ENCODE measurements at places on chromosomes 4 and X.

- DNase-seq = no peak
Observed at GRCh38 chr4:47646372-47646771, 161.3 kb downstream of the ATP10D start.

- no peak for DNase-seq
Observed at GRCh38 chrX:24148535-24149350, 786 bp upstream of the ZFX start.

GRCh38 chr4:2417226-2417764 lies 1.1 kb downstream of the ZFYVE28 start:
- no peak for DNase-seq

- no peak for DNase-seq
Observed at GRCh38 chrX:3576886-3577501, 136.5 kb downstream of the PRKX start.

DNA sequence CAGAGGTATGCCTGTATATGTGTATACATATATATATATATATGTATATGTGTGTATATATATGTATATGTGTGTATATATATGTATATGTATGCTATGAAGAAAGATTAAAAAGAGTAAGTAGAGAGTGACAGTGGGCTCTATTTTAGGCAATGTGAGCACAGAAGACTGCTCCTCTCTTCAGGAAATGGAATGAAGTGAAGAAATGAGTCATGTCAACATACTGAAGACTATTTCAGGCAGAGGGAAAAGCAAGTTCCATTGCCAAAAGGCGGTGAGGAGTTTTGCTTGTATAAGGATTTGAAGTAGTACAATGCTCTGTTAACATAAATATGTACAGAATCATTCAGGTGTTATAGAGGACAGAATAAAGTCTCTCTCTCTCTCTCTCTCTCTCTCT lies 773.2 kb upstream of the FTHL17 start:
- DNase-seq = no peak

DNA sequence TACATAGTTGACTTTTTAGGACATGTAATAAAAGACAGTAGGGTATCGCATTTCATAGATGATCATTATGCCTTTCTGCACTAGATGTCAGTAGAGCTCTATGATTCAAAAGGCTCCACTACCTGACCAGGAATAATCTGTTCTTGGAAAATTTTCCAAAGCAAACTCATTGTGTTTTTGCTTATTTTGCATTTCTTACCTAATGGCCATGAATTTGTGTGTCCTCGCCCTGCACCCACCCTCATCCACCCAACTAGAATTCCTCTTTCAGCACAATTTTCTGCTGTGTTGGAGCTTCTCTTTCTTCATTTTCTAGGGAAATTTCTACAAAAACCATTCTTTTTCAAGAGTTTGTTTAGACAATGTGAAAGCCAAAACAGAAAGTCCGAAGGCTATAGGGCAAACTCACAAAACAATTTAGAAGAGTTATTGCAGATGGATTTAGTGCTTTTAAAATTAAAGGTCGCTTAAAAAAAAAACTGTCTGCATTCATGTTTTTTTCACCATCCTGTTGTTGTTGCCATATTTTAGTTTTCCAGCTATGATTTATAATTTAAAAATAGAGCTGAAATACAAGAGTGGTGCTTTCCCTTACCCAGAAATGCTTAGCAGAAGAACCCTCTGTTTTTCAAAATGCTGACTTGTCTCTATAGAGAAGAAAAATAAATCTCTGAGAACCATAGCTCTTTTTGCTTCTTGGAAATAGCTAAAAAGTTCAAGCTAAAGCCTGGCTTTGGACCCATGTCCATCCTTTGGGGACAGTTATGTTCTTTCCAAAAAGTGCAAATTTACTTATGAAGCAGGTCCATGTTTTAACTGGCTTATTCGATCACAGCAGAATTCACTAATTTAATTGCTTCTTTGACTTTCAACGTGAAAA lies 183.7 kb downstream of the SPATA18 start:
- no peak for DNase-seq

- DNase-seq = no peak
Observed at GRCh38 chr4:165384598-165384997, 5.8 kb downstream of the CPE start.

- no peak for DNase-seq
Observed at GRCh38 chr4:159224408-159224807, 121.5 kb downstream of the RAPGEF2 start.

GRCh38 chr4:70714079-70714887 lies 7.5 kb upstream of the RUFY3 start:
- no peak for DNase-seq

DNA sequence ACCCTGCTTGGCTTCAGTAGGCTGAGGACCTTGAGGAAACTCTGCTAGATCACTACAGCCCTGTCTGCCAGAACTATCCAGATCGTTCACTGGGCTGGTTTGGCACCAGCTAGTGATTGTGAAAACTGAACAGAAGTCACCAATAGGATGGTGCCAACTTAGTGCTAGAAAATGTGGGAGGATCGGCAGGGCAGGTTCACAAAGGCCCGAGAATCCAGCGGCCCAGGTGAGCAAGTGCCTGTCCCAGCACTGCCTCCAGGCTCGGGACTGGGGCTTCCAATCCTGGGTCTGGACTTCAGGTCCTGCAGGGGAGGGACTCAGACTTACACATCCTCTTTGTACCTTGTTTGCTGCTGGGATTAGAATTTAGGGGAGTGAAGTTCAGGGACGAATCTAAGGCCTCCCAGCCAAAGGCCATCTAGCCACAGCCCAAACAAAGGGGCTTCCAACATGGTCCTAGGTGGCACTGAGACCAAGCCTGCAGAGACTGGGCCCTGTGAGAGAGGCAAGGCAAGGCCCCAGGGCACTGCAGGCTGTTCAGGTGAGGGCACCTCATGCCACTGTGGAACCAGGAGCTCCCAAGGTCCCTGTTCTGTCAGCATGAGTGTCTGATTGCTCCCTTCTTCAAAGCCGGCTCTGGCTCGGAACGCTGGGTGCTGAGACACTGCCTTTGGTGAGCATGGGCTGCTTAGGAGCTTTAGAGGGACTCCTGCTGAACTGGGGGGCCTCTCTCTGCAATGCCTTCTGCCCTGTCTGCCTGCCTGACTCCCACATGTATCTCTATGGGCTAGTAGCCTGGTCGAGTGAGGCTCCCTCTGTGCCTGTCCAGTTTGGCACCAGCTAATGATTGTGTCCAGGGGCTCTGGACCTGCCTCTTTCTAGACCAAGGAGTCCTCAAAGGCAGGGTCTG lies 20.7 kb upstream of the ZNF185 start:
- DNase-seq = no peak

- no peak for DNase-seq
Observed at GRCh38 chr4:120865985-120866384, 56.5 kb downstream of the PRDM5 start.

DNA sequence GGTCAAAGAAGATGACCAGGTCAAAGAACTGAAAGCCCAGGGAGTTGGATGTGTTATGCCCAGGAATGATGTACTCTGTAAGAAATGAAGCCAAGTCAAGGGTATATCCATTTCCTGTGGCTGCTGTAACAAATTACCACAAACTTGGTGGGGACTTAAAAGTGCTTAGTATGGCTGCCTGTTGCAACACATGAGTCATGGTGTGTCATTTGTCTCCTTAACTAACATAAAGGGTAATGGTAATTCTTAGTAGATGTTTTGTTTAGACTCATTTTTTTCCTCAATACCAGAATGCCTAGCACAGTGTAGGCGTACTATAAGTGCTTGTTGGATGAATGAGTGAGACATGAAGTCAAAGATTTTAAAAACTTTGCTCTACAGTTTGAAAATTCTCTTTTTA lies 45.7 kb downstream of the SYTL5 start:
- no peak for DNase-seq

- DNase-seq = no peak
Observed at GRCh38 chrX:6683353-6683752, 148.4 kb upstream of the VCX3A start.

DNA sequence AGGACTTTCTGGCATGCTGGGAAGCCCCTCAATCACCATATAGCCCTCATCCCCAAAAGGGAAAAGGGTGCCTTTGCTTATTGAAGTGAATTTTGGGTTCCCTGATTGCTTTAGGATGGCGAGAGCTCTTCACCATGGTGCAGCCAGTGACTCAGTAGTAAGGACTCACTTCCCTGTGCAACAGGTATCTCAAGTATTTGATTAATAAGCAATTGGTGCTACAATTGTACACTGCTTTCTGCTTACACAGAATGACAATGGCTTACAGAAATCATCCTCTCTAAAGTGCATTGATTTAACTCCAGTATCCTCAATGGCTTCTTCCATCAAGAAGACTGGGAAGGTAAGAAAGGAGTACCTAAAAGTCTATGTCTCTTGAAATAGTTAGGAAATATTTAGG lies 143.7 kb upstream of the SMIM10 start:
- DNase-seq = no peak

DNA sequence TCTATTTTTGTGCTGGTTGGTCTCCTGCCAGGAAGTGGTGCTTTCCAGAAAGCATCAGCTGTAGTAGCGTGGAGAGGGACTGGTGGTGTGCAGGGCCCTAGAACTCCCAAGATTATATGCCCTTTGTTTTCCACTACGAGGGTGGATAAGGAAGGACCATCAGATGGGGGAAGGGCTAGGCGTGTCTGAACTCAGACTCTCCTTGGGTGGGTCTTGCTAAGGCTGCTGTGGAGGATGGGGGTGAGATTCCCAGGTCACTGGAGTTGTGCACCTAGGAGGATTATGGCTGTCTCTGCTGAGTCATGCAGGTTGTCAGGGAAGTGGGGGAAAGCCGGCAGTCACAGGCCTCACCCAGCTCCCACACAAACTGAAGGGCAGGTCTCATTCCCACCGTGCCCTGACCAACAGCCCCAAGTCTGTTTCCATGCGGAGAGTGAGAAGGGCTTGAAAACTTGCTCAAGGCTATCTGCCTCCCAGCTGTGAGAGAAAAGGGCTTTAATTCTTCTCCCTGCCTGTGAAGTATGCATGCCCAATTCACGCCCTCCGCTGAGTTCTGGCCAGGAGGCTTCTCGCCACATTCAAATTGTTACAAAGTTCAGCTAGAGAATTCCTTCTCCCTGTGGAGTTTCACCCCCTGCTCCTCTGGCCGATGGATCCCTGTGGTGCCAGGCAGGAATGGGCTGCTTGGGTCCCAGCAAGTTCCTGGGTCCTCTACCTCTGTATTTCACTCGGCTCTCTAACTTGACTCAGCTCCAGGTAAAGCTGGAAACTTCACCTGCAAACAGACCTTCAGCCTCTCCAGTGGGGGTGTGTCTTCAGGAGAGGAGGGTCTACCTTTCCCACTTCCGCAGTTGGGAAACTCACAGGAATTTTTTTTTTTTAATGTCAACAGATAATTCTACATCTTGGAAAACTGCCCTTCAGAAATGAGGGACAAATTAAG lies 7.7 kb upstream of the CSTF2 start:
- DNase-seq = no peak

DNA sequence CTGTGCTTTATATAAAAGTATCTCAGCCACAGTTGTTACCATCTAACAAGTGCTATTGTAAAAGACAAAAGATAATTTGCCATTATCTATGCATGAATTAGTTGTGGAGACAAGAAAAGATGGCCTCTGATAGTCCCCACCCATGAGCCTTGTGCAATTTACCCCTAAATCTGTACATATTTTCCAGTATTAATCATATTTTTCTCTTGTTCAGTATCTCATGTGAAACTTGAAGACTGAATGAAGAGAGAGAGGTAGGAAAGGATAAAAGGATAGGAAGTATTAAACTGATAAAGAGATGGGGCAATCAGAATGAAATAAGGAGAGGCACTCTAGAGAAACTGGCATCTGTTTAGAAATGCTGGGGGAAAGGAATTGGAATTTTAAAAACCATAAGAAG lies 3.7 kb downstream of the MYOZ2 start:
- DNase-seq = no peak

DNA sequence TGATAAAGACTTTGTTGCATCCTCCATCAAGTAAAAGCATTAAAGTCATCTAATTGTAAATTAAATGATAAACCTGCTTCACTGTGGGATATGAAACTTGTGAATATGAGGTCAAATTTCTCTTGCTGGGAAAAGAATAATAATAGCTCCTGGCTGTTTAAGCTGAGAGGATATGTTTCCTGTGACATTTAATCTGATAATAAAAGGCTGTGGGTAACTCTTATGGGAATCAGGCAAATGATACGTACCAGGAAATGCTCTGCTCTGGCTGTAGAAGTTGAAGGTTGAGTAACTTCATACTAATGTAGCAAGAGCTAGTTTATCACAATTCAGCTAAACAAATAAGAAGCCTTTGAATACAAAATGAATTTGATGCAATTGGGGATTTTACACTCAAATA lies 574.6 kb downstream of the RAPGEF2 start:
- no peak for DNase-seq

DNA sequence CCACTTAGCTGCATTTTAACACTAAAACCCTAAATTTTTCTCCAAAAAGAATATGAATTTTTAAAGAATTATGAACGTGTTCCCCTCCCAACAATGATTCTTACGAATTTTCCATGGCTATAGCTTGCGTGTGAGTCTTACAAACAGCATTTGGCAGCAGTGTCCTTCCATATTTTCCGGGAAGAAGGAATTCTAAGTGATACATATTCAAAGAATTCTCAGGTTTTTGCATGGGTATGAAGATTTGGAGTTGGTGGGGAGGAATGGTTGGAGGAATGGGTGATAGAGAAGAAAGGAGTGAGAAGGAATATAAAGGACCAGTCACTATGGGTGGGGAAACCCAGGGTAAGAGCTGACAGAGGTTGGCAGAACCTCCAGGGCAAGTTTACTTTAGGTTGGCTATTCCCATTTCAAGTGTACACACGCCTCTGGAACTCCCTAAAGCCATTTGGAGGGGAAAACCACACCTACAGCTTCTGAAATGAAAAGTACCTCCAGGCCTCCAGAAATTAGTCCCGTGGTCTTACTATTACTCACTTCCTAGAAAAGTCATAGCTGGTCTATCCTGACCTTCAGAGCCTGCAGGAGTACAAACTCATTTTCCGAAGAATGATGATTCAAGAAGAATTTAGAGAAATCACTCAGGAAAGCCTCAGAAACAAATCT lies 420.8 kb upstream of the DIPK2B start:
- DNase-seq = no peak

DNA sequence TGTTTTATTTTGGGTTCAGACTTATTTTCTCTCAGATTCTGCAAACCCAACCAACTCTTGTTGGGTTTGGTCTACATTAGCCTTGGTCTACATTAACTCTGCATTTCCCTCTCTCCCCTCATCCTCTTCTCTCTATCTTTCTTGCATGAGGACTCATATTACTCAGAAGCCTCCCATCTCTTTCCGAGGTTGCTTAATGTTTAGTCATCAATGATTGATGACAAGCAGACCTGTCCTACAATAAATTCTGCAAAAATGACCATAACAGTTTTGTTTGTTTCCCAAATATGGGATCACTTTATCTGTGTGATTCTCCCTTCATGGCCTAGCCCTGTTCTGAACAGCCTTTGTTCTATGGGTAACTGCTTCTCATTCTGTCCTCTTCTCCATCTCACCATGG lies 75.2 kb downstream of the GABRB1 start:
- no peak for DNase-seq

Data from stimulated activated naive CD4-positive, alpha-beta T cell treated with Interleukin-2 at 50 U/mL for 16 hours (primary cell).